ENCODE measurements at places on chromosomes 12 and 14. TPM values are rescaled to one million over a fixed set of nuclear protein-coding genes. Genes with fewer than 3 reads are reported as not detected.

The ALX1 gene
- not detected for total RNA-seq

- no peak for DNase-seq
Observed at GRCh38 chr12:95184121-95184520, 33.1 kb downstream of the FGD6 start.

DNA sequence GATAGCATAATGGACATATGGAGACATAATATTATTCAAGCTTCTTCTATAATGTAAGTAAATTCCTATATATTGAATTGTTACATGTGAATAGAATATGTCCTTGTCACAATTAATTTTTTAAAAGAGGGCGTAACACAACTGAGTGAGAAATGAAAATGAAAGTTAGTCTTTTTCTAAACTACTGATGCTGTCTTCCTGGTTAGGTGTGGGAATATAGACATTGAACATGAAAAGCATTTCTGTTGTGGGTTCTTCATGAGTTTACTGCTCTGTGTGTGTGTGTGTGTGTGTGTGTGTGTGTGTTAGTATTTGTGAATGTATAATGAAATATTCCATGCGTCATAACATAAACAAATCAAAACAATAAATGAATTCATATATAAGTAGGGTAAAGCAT is 40.5 kb upstream of the RTL1 start:
- no peak for DNase-seq

GRCh38 chr12:53938326-53939140 is at the start of gene HOXC13:
Gene HOXC13 (plus strand): TSS chr12:53938831. CDS start chr12:53938907, 76 bp downstream.
- DNase-seq, result peak; percentile 56

The SRGAP1 gene
- total RNA-seq, result 76.8 TPM

Data from renal cortical epithelial cell (primary cell).